ENCODE measurements at places on chromosomes 11 and 22.

GRCh38 chr22:38952281-38952993 is 5.0 kb upstream of the APOBEC3A start:
- no peak for DNase-seq

- DNase-seq, result no peak
Measured at GRCh38 chr11:76713499-76713898, 43.0 kb upstream of the LRRC32 start.

DNA sequence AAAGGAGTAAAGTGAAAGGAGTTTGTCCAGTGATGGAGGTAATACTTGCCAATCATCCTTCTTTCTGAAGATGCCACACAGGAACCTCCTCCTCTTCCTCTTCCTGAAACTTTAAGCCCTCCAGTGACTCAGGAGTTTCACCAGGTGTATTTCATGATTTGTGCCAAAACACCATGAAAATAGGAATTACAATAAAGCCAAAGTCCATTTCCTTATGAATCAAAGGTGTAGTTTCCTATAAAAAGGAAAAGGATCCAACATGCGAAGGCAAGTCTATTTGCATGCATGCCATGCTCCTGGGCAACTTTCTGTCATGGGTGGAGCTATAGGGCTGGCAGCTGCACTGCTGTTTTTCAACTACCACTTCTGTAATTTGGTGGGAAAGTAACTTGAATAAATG is 9.8 kb upstream of the POU2AF1 start:
- no peak for DNase-seq

DNA sequence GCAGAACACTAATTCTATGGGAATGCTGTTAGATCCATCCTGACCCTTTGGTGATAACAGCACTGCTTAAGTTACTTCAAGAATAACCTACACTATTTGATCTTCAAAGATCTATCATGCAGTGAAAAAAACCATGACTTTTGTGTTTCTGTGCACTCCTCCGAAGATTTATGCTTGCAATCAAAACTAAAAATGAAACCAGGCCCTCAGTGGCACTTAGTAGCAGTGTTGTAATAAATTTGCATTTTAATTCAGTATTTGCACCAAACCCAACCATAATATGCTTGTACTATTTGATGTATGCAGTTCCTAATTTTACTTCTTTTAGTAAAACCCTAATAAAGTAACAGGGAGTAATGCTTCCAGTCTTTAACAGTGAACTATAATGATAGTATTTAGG is 130.7 kb downstream of the SOX6 start:
- DNase-seq, result no peak

GRCh38 chr11:46315033-46315738 is 32.1 kb upstream of the DGKZ start:
- DNase-seq, result peak; percentile 86

GRCh38 chr11:119522609-119523008 is 99.6 kb upstream of the THY1 start:
- DNase-seq, result no peak

- DNase-seq, result peak; percentile 80
Measured at GRCh38 chr22:22558972-22559603, at the start of gene PRAME. Gene PRAME (minus strand): TSS chr22:22559265. CDS start chr22:22556832, 2,433 bp downstream.

- DNase-seq, result peak; percentile 44
Measured at GRCh38 chr11:74532501-74533246, 39.1 kb upstream of the LIPT2 start.
